ENCODE measurements at places on chromosomes 2 and 18.
A peak's percentile ranks its signal among the peaks of the same experiment; 100 is the strongest.

DNA sequence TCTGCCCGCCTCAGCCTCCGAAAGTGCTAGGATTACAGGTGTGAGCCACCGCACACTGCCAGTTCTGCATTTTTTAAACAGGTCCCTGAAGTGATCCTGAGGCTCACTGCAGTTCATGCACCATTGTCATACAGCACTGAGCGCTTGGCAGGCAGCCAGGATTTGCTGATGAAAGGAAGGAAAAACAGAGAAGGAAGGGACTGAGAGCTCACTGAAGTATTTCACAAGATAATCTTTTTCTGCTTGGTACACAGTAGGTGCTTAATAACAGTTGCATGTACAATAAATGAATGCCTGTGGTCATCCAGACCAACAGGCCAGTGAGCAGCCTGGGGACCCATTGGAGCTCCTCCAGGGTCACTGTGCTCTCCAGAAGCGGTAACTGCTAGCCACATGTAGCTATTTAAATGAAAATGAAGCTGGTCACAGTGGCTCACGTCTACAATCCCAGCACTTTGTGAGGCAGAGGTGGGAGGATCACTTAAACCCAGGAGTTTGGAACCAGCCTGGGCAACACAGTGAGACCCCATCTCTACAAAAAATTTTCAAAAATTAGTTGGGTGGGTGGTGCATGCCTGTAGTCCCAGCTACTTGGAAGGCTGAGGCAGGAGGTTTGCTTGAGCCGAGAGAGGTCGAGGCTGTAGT, 33.1 kb upstream of the SMAD7 start:
- DNase-seq: no peak

DNA sequence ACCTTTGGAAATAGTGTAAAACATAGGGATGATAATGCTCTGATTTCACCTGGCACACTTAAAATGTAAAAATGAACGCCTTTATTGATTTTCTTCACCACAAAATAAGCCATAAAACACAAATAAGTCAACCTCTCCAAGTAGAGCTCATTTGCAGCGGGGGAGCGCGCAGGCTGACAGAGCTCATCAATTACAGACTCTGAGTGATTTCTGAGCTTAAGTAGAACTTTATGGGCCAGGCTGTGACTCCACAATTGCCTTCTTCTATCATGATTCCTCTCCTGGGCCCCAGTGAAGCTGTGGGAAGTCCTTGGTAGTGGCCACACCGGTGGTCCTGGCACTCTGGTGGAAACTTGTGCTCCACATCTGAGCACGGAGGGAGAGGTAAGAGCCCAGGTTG, 789.0 kb upstream of the RAB6C start:
- no peak for DNase-seq

- DNase-seq: peak; percentile 52
Observed at GRCh38 chr2:120223034-120223912, at the start of gene TMEM185B. Gene TMEM185B (minus strand): TSS chr2:120223400. CDS start chr2:120222976, 424 bp downstream.

DNA sequence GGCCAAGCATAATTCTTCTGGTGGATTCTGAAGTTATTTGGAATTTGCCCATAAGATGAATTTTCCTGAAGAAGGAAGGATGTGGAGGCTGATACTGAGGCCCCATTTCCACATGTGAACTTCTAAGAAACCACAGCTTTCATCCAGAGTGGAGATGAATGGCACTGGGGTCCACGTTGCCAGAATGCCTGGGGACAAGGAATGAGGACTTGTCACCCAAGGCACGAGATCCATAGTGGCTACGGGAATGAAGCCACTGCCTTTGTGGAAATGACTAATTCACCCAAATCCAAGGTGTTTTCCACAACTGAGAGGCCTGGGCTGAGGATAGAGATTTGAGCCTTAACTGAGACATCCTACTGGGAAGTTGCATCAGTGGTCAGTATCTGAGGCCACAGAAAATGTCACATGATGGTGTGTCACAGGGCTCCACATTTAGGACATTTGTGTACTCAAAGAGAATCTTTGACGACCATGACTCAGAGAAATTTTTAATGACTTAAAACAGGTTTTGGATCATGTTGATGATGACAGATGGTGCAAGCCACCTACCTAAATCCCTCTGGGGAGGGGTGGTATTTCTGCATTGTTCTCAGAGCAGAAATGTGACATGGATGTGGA, 286.1 kb downstream of the SOX11 start:
- no peak for DNase-seq

DNA sequence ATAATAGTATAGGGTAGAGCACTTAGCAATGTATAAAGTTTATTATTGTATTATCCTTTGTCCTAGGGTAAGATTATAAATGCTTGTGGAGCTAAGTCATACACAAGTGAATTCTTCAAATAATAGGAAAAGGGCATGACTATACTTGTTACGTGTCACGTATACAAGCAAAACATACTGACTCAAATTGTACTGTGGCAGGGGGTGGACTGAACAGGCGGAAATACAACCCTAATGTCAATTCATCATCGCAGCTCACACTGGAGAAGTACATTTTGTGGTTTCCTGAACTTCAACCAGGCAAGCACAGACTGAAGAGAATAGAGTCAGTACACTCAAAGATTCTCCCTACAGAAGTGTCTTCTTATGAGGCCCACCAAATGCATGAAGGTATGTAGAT, 201.0 kb downstream of the MBD2 start:
- DNase-seq: peak; percentile 67

GRCh38 chr2:128293426-128293755, 25.3 kb downstream of the HS6ST1 start:
- DNase-seq: no peak

- DNase-seq: no peak
Observed at GRCh38 chr2:41963661-41964525, 83.9 kb upstream of the PKDCC start.

DNA sequence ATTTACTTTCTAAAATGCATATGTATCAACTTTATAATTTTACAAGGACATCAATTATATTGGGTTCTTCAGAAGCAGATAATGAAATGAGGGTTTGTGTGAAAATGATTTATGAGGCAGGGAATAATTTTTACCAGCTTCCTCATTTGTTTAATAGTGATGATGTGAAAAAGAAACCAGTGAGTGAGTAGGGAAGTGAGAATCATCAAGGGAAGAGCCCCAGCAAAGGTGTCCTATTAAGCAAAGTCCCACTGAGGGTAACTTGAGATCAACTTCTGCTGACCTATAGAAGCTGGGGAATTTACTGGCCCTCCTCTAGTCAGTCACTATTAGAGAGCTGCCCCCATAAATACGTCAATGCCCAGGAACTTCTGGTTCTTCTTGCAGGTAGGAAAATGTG, 266.8 kb upstream of the LYPD1 start:
- no peak for DNase-seq

DNA sequence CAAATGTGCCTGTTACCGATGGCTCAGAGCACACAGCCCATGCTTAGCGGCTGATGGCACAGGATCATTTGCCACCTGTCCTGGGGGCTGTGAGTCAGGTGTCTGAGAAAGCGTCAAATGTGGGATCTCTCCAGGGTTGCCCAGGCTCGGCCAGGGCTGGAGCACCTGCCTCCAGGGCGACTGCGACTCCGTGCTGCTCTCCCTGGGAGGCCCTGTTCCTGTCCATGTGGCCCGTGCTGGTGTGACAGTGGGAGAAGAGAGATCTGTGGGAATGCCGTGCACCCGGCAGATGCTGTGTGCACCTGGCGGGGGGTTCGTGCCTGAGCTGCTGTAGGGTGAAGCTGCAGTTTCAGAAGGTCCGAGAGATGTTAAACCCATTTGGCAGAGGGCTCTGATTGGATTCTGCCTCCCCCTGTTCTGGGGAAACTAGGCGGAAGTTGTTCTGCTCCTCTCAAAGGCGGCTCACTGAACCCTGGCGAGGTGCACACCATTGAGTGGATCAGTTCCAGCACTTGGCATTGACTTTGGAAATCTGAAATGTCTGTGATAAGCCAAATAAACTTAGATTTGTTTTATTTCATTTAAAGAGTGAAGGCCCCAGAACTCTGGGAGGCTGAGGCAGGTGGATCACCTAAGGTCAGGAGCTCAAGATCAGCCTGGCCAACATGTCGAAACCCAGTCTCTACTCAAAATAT, 34.7 kb upstream of the TPO start:
- DNase-seq: no peak

- DNase-seq: no peak
Observed at GRCh38 chr18:3008541-3008940, 4.4 kb downstream of the LPIN2 start.

- DNase-seq: no peak
Observed at GRCh38 chr18:8620845-8621244, 11.6 kb downstream of the RAB12 start.

DNA sequence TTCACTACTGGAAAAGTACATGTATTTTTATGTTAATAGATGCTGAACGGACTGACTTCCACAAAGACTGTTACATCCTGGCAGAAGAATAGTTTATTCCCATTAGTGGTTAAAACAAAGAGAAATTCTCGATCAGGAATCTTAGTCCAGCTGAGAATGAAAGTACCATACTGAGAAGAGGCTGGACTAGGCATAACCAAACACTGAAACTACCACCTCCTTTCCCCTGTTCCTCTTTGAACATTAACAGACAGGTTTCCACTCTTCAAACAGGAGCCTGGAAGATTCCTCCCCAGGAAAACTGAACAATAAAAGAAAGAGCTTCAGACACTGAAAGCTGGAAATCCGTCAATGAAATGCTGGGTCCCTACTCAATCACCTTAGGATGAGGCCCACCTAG, 25.8 kb downstream of the LDAH start:
- no peak for DNase-seq

GRCh38 chr18:57561728-57562423, 24.6 kb downstream of the FECH start:
- no peak for DNase-seq

GRCh38 chr2:157432475-157433106, 11.3 kb downstream of the CYTIP start:
- DNase-seq: no peak

DNA sequence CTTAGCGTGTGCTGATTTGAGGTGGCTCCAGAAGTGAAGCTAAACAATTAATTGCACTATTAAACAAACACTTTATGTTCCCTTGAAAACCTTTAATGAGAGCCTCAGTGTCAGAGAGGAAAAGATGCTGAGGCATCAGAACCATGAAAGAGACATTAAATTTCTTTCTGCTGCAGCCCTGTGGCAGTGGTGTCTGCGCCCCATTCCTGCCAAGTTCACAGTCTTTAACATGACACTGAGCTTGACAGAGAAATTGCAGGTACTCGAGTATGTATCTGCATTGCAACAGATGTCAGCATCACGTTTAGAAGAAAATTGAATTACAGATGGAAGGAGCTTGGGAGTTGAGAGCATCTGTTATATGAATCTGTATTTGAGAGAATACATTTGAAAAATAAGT, 111.3 kb upstream of the CREB1 start:
- DNase-seq: no peak

DNA sequence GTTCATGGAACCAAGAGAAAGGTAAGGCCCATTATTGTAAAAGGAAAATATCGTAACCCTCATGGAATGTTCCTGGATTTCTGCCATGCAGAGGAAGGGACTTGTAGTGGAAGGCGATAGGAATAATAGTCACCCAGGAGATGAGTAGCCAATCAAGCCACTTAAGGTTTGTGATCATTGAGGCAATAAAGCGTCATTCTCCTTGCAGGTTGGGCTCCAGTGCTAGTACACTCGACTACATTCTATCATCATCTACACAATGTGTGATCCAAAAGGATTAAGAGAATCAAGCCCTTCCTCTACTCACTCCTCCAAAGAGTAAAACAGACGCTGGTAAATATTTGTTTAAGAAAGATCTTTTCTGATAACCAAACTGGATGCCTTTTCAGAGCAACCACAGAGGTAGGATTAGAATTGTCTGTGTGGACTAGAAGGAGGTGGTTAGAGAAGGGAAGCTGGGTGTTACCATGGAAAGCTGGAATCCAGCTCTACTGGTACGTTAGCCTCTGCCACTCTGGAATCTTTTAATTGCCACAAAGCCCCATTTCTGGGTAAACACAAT, 245.7 kb downstream of the IKZF2 start:
- DNase-seq: no peak

GRCh38 chr18:13612196-13612997, 114.0 kb downstream of the FAM210A start:
- DNase-seq: no peak

GRCh38 chr2:229713371-229714079, 830 bp downstream of the DNER start:
- DNase-seq: no peak

GRCh38 chr2:143877056-143877455, 642.9 kb downstream of the ZEB2 start:
- no peak for DNase-seq

GRCh38 chr18:48608581-48608980, 69.8 kb downstream of the CTIF start:
- DNase-seq: no peak

- no peak for DNase-seq
Observed at GRCh38 chr2:21333684-21334083, 209.9 kb downstream of the TDRD15 start.

DNA sequence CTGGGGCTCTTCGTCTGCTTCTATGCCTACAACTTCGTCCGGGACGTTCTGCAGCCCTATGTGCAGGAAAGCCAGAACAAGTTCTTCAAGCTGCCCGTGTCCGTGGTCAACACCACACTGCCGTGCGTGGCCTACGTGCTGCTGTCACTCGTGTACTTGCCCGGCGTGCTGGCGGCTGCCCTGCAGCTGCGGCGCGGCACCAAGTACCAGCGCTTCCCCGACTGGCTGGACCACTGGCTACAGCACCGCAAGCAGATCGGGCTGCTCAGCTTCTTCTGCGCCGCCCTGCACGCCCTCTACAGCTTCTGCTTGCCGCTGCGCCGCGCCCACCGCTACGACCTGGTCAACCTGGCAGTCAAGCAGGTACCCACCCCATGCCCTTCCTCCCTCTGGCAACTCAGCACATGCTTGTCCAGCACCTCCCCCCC, 24.2 kb downstream of the STEAP3 start:
- DNase-seq: no peak

DNA sequence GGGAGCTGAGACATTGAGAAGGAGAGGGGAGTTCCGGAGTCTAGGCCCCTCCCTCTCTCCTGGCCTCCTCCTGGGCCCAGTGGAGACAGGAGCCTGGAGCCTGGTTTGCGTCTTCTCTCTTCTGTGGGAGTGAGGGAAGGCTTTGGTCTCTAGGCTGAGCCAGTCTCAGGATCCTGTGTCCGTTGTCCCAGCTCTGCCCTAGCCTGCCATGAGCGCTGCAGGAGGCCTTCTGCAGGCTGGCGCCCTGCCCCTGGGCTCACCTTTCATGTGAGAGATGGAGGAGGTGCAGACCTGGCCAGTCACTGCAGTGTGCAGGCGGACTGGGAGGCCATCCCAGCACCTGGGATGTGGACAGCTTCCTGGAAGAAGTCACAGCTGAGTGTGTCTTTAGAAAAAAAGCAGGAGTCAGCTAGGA, 8.7 kb downstream of the IMPA2 start:
- DNase-seq: no peak

GRCh38 chr2:28487258-28487657, 8.6 kb upstream of the PLB1 start:
- no peak for DNase-seq

DNA sequence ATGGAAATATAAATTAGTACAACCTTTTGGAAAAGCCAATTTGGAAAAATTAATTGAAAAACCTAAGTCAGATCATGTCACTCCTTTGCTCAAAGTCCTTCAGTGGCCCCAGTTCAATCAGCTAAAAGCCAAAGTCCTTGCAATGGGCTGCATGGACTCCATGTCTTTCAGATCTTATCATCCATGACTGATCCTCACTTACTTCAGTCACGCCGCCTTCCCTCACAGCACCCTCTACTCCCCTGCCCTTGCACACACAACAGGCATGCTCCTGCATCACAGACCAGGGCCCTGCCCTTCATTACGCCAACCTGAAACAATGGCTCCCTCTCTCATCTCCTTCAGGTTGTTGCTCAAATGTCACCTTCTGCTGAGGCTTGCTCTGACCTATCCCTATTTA, 15.6 kb downstream of the KANSL3 start:
- DNase-seq: no peak
